Colonic mucosa (tissue), 4 donors: ENCODE measurements at places on chromosomes 2 and 18. TPM values are rescaled to one million over a fixed set of nuclear protein-coding genes. Genes with fewer than 3 reads are reported as not detected.

DNA sequence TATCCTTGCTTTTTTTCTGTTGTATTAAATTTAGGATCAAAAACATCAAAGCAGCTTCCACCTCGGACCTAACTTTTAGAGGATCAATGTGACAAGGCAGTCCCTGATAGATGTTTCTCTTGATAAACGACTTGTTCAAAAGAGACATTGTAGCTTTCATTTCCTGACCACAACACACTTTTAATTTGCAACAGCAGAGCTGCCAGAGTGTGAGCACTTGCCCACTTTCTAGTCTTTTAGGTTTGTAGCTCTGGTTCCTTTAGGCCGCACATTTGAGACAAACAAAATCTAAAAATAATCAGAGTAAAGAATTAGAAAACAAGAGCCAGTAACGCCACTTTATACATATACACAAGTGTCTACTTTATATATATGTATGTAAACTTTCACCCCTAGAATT, 3.1 kb downstream of the FIGN start:
- no peaks in the 10 kb centered on the region for H3K36me3 ChIP-seq
- H3K27me3 ChIP-seq: peaks cover 8% of the 10 kb centered on the region
- H3K4me3 ChIP-seq: no peak overlapping the region
- peak overlapping the region; percentile 13 for H3K27ac ChIP-seq
- DNase-seq: no peak

DNA sequence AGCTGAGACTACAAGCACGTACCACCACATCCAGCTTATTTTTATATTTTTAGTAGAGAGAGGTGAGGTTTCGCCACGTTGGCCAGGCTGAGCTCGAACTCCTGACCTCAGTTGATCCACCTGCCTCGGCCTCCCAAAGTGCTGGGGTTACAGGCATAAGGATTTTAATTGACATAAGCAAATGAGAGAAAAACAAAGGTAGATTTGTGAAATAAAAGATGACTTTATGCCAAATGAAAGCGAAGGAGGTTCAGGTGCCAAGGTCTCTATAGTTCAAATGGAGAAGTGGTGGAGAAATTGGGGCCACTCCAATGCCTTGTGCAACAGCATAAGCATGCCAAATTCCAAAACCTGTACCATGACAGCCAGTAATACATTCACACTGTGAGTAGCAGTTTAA, 180.6 kb downstream of the MREG start:
- no peak overlapping the region for H3K4me3 ChIP-seq
- H3K36me3 ChIP-seq: no peaks in the 10 kb centered on the region
- H3K27ac ChIP-seq: no peak overlapping the region
- no peaks in the 10 kb centered on the region for H3K27me3 ChIP-seq

- no peaks in the 10 kb centered on the region for H3K36me3 ChIP-seq
- no peaks in the 10 kb centered on the region for H3K4me1 ChIP-seq
- no peak overlapping the region for H3K4me3 ChIP-seq
- no peak overlapping the region for H3K27ac ChIP-seq
Measured at GRCh38 chr18:33469699-33470098, 29.2 kb upstream of the CCDC178 start.

- H3K4me1 ChIP-seq: no peaks in the 10 kb centered on the region
- H3K4me3 ChIP-seq: no peak overlapping the region
- H3K27me3 ChIP-seq: no peaks in the 10 kb centered on the region
- no peak for DNase-seq
- no peaks in the 10 kb centered on the region for H3K36me3 ChIP-seq
Measured at GRCh38 chr2:70347831-70348230, 46.0 kb upstream of the FAM136A start.

GRCh38 chr18:8777846-8778245, 72.5 kb downstream of the MTCL1 start:
- no peak for DNase-seq
- no peaks in the 10 kb centered on the region for H3K36me3 ChIP-seq
- H3K27ac ChIP-seq: no peak overlapping the region
- H3K4me1 ChIP-seq: no peaks in the 10 kb centered on the region
- H3K27me3 ChIP-seq: no peaks in the 10 kb centered on the region

GRCh38 chr2:104856086-104856972, 2.4 kb downstream of the POU3F3 start:
- peaks cover 82% of the 10 kb centered on the region for H3K27me3 ChIP-seq
- no peak for DNase-seq
- peaks cover 12% of the 10 kb centered on the region for H3K4me1 ChIP-seq

DNA sequence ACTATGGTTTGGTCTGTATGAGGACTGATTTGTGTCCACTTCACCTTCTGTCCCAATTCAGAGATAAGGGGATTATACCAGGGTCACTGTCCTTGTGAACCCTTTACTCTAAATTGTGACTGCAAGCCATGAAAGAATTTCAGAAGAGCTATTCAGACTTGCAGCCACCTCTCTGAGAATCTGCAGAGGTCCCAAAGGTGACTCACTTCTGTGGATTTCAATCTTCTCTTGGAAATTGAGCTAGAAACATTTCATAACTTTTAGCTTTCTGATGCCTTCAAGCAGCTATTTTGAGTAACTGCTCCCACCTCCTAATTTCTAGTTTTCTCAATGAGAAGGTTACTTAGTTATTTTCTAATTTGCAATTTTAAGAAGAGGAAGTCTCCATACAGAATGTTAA, 1242.4 kb upstream of the ACVR2A start:
- H3K4me3 ChIP-seq: no peak overlapping the region
- H3K36me3 ChIP-seq: no peaks in the 10 kb centered on the region
- H3K4me1 ChIP-seq: no peaks in the 10 kb centered on the region
- H3K27me3 ChIP-seq: no peaks in the 10 kb centered on the region
- DNase-seq: no peak

- H3K4me1 ChIP-seq: no peaks in the 10 kb centered on the region
- H3K27me3 ChIP-seq: no peaks in the 10 kb centered on the region
- H3K27ac ChIP-seq: no peak overlapping the region
- no peak overlapping the region for H3K4me3 ChIP-seq
Measured at GRCh38 chr2:17617516-17617915, 77.0 kb downstream of the VSNL1 start.

GRCh38 chr2:1812926-1813325, 68.6 kb upstream of the PXDN start:
- no peak overlapping the region for H3K4me3 ChIP-seq
- H3K27me3 ChIP-seq: no peaks in the 10 kb centered on the region
- no peak for DNase-seq

DNA sequence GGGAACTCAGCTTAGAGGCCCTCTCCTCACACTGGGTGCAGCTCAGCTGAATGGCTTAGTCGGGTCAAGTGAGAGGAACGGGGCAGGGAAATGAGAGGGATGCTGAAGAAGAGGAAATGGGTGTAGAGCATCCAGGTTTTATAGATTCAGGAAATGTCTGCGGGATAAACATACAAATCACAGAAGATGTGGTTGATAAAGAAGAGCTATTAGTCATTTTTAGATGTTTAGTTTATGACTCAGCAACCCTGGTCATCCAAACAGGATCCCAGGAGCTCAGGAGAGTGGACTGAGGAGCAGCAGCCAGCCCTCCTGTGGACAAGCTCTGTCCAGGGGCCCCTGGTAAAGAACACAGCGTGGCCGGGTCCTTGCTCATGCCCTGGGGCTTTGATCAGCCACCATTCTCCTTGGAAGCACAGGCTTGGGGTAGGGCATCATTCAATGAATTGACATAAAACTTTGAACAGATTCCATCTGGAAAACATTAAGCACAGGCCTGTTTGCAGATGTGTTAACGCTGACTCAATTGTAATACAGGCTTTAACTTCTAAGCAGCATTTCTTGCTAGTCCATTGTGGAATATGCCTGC, 83.0 kb downstream of the NPAS2 start:
- no peaks in the 10 kb centered on the region for H3K4me1 ChIP-seq
- H3K27ac ChIP-seq: no peak overlapping the region
- H3K4me3 ChIP-seq: no peak overlapping the region
- no peak for DNase-seq
- no peaks in the 10 kb centered on the region for H3K36me3 ChIP-seq

- no peaks in the 10 kb centered on the region for H3K27me3 ChIP-seq
- H3K27ac ChIP-seq: no peak overlapping the region
- no peak overlapping the region for H3K4me3 ChIP-seq
- no peaks in the 10 kb centered on the region for H3K4me1 ChIP-seq
- H3K36me3 ChIP-seq: no peaks in the 10 kb centered on the region
Measured at GRCh38 chr2:195419033-195419432, 238.0 kb upstream of the SLC39A10 start.

DNA sequence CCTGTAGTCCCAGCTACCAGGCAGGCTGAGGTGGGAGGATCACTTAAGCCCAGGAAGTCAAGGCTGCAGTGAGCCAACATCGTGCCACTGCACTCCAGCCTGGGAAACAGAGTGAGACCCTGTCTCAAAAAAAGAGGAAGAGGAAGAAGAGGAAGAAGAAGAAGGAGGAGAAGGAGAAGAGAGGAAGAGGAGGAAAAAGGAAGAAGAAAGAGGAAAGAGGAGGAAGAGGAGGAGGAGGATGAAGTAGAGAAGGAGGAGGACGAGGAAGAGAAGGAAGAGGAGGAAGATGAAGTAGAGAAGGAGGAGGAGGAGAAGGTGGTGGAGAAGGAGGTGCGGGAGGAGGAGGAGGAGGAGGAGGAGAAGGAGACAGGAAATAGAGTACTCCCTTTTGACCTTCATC, 38.0 kb downstream of the CFAP210 start:
- H3K27me3 ChIP-seq: no peaks in the 10 kb centered on the region
- no peak for DNase-seq
- no peaks in the 10 kb centered on the region for H3K36me3 ChIP-seq

- H3K36me3 ChIP-seq: no peaks in the 10 kb centered on the region
- H3K4me3 ChIP-seq: no peak overlapping the region
- DNase-seq: no peak
- no peaks in the 10 kb centered on the region for H3K27me3 ChIP-seq
- H3K4me1 ChIP-seq: no peaks in the 10 kb centered on the region
Measured at GRCh38 chr2:180360283-180360618, 353.2 kb upstream of the CWC22 start.

DNA sequence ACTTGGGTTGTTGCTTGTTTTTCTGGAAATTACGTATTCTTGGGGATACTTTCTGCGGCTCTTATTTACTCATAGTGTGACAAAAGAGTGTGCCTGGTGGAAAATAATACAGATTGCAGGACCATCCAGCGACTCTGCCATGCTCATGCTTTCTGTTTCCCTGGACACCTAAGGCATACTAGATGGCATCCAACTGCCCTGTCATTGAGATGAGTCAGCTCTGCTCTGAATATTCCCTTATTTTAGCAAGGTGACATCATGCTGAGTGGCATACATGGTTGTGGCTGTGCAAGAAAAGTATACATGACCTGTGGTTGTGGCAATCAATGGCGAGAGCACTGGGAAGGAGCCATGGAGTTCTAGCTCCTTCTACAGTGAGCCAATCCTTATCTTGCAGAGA, 471.0 kb downstream of the TMEM182 start:
- no peak for DNase-seq
- no peak overlapping the region for H3K27ac ChIP-seq
- H3K27me3 ChIP-seq: no peaks in the 10 kb centered on the region
- H3K4me1 ChIP-seq: no peaks in the 10 kb centered on the region

GRCh38 chr2:239259603-239260298, 141.1 kb downstream of the HDAC4 start:
- no peaks in the 10 kb centered on the region for H3K36me3 ChIP-seq
- H3K27ac ChIP-seq: no peak overlapping the region
- H3K4me3 ChIP-seq: no peak overlapping the region
- no peaks in the 10 kb centered on the region for H3K27me3 ChIP-seq
- peak; percentile 16 for DNase-seq
- peaks cover 3% of the 10 kb centered on the region for H3K4me1 ChIP-seq

DNA sequence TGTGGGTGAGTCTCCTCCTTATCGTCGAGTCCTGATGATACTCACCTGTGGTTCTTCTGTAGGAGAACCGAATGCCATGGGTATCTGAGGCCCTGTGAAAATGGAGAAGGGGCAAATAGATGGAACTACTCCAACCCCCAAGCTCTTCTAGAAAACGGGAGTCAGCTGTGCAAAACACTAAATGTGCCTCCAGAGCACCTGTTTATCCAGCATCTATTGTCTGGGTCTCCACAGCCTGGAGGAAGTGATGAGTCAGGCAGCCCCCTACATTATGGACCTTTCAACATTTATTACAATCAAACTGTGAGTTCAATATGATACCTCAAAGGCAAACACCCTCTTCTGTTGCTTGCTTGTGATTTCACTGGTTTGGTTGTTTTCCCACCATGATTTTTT, 9.8 kb upstream of the LRRFIP1 start:
- DNase-seq: no peak
- no peaks in the 10 kb centered on the region for H3K36me3 ChIP-seq
- H3K27me3 ChIP-seq: no peaks in the 10 kb centered on the region
- H3K4me1 ChIP-seq: no peaks in the 10 kb centered on the region

- H3K4me1 ChIP-seq: no peaks in the 10 kb centered on the region
- DNase-seq: no peak
- no peak overlapping the region for H3K4me3 ChIP-seq
Measured at GRCh38 chr2:12391116-12391515, 325.6 kb upstream of the TRIB2 start.

DNA sequence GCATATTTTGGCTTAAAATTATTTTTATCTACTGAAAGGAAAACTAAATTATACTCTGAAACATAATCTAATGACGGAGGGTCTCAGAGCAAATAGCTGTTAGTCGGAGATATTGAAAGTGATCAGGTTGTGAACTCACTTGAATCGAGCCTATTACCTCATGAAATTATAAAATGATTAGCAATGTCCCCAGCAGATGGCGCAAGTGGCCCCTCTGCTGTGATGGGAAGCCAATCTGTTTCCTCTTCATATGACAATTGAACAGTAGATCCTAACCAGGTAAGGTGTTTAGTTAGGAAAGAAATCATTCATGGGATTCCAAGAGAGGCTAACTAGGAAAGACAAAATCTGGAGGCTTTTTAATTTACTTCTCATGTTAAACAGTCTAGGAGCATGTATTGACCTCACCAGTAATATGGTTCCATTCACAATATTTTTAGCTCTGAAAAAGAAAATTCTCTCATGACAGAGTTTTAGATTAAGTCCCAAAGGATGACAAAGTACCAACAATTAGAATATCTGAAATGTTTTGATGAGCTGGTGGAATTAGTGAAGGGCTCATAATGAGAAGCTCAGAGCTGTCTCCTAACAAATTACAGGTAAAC, 29.9 kb upstream of the MPPE1 start:
- no peak overlapping the region for H3K4me3 ChIP-seq
- H3K36me3 ChIP-seq: no peaks in the 10 kb centered on the region
- peak; percentile 87 for DNase-seq
- no peaks in the 10 kb centered on the region for H3K27me3 ChIP-seq

- no peaks in the 10 kb centered on the region for H3K36me3 ChIP-seq
- no peaks in the 10 kb centered on the region for H3K4me1 ChIP-seq
- H3K4me3 ChIP-seq: no peak overlapping the region
- no peak for DNase-seq
Measured at GRCh38 chr18:40493316-40493715, 1461.7 kb upstream of the PIK3C3 start.

DNA sequence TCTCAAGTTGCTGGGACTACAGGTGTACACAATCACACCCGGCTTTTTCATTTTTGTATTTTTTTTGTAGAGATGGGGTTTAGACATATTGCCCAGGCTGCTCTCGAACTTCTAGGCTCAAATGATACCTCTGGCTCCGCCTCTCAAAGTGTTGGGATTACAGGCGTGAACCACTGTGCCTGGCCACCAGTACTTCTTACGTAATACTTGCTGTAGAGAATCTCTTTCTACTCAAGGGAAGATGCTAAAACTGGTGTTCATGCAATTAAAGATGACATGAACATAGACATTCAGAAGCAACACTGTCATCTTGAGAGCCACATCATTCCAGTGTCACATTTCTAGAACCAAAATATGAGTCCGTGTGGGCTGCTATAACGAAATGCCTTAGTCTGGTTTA, 53.7 kb upstream of the FRZB start:
- no peak overlapping the region for H3K4me3 ChIP-seq
- no peaks in the 10 kb centered on the region for H3K4me1 ChIP-seq
- H3K36me3 ChIP-seq: no peaks in the 10 kb centered on the region
- no peaks in the 10 kb centered on the region for H3K27me3 ChIP-seq

Gene EFHD1
- 3.4 TPM for total RNA-seq

Gene GKN1
- total RNA-seq: not detected

Gene ARHGAP28
- total RNA-seq: 1.9 TPM

Gene COBLL1
- 23.9 TPM for total RNA-seq

Gene ANTXR1
- total RNA-seq: 8.1 TPM

Gene FAM98A
- total RNA-seq: 35.0 TPM
